ENCODE measurements at places on chromosomes 11 and 22. TPM values are rescaled to one million over a fixed set of nuclear protein-coding genes. Genes with fewer than 3 reads are reported as not detected.

DNA sequence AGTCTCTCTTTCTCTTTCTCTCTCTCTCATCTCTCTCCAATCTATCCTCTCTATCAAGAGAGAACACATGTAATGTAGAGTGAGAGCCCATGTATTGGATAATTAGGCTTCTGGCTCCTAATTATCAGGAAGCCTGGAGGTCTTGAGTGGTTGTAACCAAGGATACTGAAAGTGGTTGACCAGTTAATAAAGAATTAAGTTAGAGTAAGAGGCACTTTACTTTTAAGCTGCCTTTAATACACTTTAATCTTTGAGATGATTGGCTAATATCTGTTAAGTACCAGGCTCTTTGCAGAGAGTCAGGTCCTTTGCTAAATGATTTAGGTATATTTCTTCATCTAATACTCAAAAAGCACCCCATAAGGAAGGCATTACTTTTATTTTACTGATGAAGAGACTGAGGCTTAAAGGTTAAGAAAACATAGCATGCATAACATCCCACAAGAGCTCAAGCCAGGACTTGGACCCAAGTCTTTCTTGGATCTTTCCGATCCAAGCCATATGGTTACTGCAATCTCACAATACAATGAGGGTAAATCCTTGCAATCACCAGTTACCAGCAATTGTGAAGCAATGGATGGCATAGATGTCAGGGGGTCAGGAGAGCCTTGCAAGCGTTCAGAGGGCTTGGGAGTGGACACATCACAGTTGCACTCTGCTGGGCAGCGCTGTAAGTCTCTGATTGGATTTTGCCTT lies 22.1 kb downstream of the CD44 start:
- no peak for DNase-seq

Gene OR4A16
- not detected for total RNA-seq

DNA sequence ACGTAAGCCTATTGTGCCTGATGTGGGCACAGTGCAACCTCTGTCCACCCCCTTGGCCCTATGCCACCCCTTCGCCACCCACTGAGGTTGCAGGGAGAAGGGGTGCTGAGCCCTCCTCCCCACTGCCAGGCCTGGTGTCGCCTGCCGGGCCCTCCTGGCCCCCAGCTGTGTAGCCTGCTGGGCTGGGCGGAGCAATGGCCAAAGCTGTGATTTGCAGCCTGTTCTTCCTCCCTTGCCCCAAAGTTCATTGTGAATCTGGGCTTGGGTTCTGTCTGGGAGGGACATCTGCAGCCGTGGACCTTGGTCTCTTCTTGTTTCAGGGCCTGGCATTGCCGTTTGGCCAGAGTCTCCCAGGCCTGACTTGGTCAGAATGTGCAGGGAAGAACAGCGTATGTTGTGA lies 121.9 kb downstream of the PKNOX2 start:
- no peak for DNase-seq

- peak; percentile 60 for DNase-seq
Measured at GRCh38 chr22:44582016-44582415, 84.0 kb upstream of the RTL6 start.

GRCh38 chr11:117782101-117782500 lies 14.9 kb downstream of the DSCAML1 start:
- DNase-seq, result no peak

- DNase-seq, result no peak
Measured at GRCh38 chr11:101487775-101488174, 96.0 kb downstream of the TRPC6 start.

GRCh38 chr11:35155677-35156076 lies 16.7 kb downstream of the CD44 start:
- DNase-seq, result no peak

DNA sequence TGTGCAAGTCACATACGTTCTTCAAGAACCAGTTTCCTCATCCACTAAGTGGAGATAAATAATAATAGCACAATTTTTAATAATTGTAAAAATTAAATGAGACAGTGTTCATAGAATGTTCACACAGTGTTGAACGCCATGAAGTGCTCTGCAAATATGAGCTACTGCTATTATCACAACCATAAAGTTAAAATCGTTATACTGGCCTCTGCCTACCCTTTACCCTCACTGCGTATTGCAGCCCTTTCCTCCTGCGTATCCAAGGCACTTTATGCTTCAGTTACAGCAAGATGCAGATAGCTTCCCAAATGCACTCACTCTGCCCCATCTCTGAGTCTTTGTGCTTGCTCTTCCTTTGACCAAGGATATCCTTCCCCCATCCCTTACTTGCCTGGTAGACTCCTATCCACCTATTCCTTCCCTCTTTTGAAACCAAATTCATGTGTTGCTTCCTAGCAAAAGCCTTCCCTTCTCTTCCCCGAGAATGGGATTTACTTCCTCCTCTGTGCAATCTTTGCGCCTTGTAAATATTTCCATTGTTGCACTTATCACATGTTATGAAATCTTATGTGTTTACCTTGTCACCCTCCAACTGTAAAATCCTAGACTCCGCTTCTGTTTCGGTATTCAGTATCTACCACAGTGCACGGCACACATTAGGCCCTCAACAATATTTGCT lies 196.9 kb downstream of the ADAMTS15 start:
- no peak for DNase-seq

Gene CEP126
- 4.5 TPM for total RNA-seq

Gene RFPL3
- not detected for total RNA-seq

DNA sequence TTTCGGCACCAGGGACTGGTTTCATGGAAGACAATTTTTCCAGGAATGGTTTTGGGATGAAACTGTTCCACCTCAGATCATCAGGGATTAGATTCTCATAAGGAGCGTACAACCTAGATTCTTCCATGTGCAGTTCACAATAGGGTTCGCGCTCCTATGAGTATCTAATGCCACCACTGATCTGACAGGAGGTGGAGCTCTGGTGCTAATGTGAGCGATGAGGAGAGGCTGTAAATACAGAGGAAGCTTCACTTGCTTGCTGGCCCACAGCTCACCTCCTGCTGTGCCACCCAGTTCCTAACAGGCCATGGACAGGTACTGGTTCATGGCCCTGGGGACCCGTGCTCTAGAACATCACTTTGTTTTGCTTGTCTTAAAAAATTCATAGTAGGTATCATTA lies 41.8 kb upstream of the AMPD3 start:
- no peak for DNase-seq

GRCh38 chr11:66595245-66595904 lies 2.4 kb downstream of the CCS start:
- DNase-seq, result no peak

DNA sequence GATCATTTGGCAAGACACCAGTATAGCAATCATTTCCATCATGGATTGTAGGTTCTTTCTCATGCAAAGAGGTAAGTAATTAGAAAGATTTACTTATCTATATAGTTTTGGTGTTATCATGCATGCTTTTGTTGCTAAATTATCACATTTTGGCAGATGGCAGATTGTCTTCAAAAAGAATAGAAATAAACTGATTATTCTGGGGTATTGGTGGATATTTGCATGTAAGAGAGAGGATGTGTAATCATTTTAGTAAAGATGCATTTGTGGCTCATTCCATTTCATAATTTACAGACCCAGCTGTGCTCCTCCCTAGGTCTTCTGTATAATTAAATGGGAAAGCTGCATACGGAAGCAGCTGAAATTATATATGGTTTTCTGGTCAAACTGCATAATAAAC lies 875.7 kb upstream of the ANO3 start:
- DNase-seq, result no peak

Gene DDX25
- 0.17 TPM for total RNA-seq

DNA sequence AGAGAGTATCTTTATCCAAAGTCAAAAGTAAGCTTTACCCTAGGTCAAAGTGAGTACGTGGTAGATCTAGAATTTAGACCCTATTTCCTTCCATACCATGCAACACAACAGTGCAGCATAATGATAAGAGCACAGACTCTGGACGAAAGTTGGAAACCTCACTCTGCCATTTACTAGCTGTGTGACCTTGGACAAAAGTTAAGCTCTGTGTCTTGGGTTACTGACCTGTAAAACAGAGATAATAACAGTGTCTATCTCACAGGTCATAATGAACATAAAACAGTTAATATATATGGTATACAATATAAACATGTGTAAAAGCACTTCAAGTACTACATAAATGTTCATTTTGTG lies 13.6 kb upstream of the CHRNA10 start:
- no peak for DNase-seq

Gene OR8D1
- not detected for total RNA-seq

Gene MLC1
- total RNA-seq, result 2.1 TPM

Gene KIF18A
- total RNA-seq, result 0.38 TPM
